ENCODE measurements at places on chromosomes 5 and 9.

DNA sequence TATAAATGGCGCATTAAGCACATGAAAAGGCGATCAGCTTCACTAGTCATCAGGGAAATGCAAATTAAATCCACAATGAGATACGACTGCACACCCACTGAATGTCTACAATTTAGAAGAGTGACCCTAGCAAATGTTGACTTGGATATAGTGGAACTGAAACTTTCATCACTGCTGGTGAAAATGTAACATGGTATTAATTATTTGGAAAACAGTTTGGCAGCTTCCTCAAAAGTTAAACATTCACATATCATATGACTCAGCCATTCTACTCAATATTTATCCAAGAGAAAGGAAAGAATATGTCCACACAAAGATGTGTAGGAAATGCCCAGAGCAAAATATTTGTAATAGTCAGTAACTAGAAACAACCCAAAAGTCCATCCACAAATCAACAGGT lies 146.5 kb downstream of the LPAR1 start:
- no peak for DNase-seq

- no peak for DNase-seq
Measured at GRCh38 chr5:167050568-167051401, 1240.7 kb upstream of the WWC1 start.

DNA sequence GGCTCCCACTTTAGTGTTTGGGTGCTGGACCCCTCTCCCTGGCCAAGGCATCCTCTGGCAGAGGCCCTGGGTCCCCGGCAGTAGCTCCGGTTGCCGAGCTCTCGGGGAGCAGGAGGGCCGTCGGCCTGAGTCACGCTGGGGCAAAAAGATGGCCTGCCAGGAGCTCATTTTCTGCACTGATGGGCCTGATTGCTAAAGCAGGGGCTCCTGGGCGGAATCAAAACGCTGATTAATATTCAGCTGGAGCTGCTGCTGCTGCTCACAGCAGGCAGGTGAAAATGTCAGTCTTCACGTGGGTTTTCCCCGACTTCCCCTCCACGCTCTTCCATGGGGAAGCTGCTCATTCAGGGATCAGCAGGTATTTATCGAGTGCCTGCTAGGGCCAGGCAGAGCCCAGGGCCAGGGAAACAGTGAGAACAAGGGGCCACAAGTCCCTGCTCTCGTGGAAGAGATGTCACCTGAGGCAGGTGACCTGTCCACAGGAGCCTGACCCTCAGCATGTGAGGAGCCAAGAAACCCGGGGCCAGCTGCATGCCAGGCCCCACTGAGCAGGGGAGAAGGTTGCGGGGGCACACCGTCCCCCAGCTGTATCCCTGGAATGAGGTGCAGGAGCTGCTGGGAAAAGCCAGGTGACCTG lies 22.1 kb downstream of the LAMC3 start:
- DNase-seq = no peak

GRCh38 chr5:115842089-115842935 lies 577 bp downstream of the AP3S1 start:
- peak; percentile 58 for DNase-seq

DNA sequence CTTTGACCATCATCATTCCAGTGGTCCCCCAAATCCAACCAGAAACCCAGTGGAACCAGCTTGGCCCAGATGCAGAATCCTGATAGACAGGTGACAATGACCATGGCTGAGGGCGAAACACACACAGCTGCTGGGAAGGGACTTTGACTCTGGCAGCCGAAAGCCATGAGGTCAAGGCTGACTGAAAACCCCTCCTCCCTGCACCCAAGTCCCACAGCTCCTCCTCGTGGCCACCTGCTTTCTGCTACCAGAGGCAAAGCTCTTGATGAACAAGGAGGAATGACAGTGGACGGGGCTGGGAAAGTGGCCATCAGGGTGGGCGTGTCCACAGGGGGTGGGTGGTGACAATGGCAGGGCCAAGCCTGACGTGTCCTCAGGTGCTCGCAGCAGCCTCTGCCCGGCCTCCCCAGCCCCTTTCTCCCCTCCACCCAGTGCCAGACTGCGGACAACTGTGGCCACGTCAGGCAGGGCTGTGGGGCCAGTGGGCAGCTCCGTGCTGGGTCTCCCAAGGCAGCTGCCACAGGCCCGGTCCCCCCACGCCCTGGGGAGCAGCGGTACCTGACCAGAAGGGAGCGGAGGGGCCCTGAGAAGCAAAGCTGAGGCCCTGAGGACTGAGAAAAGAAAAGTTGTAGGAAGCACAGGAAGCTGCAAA lies 30.8 kb upstream of the SARDH start:
- no peak for DNase-seq

GRCh38 chr5:58462154-58462553 lies 2.3 kb upstream of the PLK2 start:
- no peak for DNase-seq

DNA sequence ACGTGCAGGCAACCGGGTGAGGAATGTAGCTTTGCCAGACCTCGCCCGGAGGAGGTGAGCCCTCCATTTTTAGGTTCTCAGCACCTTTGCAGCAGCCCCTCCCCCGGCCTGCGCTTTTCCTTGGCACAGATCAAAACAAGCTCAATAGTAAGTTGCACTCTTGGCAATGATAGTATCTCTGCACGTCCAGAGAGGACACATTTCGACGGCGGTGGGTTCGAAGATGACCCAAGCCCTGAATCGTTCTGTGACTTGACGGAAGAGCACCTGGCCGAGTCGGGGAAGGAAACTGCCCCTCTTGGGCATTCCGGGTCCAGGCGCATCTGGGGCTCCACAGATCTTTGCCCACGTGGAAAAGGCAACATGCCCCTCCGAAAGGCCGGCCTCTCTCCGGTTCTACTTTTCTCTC lies 904 bp downstream of the GDNF start:
- DNase-seq = no peak

DNA sequence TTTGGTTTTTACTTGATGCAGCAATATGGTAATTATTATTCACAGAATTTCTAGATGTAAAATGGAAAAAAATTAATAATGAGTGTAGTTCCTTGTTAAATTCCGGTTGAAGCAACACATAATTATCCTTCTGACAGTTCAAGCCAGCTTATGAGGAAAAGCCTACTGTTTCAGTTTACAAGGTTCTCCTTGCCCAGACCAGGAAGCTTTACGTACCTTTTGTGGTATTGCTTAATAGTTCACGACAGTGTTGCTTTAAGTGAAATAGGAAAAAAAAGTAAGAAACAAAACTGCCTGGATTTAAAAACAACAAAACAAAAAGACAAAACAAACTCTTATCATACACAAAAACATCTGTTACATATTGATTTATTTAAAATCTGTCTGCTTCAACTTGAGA lies 547.3 kb upstream of the C9orf72 start:
- no peak for DNase-seq

DNA sequence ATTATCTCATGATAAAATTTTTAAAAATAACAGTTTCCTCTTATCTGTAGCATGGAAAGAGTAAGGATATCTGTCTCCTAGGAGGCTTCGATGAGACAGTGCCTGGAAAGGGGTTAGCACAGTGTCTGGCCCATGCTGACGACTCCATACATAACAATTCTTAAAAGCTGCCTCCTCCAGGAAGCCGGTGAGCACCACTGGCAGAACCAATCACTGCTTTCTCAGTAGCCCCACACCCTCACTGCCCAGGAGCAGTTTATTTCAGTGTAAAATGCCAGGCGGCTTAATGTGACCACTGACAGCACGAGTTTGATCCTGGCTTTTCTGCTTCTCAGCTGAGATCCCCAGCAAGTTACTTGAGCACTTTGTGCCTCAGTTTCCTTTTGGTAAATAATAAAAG lies 1.2 kb upstream of the NIPAL4 start:
- DNase-seq = no peak

DNA sequence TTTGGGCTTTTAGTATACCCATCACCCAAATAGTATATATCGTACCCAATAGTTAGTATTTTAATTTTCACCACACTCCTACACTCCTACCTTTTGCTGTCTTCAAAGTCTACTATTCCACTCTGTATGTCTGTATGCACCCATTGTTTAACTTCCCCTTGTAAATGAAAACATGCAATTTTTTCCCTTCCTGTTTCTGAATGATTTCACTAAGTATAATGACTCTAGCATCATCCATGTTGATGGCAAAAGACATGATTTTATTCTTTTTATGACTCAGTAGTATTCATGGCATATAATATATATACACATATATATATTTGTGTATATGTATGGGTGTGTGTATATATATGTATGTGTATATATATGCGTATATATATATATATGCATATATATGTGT lies 63.1 kb upstream of the FAM174A start:
- DNase-seq = no peak

DNA sequence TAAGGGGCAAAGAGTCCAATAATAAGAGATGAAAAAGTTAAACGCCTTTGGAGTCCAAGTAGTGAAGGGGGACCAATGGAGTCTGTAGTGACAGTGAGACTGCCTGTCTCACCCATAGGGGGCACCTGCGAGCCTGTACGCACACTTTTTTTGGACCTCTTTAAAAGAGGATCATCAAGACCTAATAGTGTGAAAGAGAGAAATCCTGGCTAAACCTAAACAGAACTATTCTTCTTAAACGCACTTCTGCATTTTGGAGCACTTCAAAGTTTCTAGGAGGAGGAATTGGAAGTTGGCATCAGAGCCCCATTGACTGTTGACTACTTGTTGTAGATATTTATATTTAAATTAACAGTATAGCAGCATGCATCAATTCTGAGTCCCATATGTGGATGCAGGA lies 636.1 kb upstream of the KLF4 start:
- no peak for DNase-seq

GRCh38 chr9:105255421-105255820 lies 11.0 kb downstream of the SLC44A1 start:
- no peak for DNase-seq

- DNase-seq = no peak
Measured at GRCh38 chr9:127347831-127348776, 48.9 kb upstream of the SLC2A8 start.

DNA sequence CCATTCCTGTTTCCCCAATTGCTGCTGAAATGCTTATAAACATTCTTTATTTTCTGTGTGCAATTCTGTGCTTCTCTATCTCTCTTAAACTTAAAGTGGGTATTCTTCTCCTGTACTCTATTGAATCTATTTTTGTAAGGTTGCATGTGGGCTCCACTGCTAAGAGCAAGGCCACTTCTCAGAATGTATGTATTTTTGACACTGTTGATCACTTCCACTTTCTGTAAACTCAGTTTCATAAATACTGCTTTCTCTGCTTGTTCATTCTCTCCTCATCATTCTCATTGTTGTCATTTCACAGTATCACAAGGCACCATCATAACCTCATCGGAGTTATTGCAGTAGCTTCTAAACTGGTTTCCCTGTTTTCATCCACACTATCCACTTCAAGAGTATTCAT lies 483.0 kb upstream of the CDH18 start:
- DNase-seq = no peak

DNA sequence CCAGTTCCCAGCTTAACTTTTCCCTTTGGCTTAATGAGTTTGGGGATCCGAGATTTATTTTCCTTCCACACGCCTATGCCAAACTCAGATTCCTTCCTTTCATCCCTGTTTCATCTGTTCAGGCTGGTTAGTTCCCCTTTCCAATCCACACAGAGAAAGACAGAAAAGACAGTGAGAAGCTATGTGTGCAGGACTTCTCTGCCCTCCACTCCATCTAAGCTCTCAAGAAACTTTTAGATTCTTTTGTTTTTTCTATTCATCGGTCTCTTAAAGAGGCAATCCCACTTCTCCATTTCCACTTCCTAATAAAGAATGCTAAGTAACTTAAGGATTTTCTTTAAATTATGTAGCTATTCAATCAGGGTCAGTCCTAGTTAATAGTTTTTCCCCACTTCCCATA lies 11.2 kb downstream of the ITGA1 start:
- no peak for DNase-seq

DNA sequence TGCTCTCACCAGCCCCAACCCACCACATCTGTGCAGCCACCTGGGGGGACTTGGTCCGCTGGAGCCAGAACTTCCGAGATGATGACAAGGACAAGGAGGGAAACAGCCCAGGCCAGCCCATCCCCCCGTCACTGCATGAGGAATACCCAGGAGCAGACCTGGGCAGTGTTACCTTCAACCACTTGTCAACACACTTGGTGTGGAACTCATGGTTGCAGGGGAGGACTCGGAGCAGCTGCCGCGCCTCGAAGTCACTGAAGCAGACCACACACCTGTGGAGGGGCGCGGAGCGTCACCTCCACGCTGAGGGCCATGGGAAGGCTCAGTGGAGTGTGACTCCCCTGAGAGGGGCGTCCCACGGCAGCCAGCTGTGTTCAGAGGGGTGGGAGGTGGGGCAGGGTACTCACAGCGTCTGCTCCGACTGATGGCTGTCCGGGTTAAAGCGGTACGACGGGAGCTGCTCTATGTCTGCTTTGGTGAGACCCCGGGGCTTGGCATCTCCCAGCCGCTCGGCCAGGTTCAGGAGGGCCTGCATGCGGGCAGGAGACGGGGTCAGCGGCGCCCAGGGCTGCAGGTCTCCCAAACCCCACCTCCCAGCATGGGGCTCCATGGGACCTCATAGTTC lies 8.0 kb downstream of the RNF44 start:
- DNase-seq = no peak

DNA sequence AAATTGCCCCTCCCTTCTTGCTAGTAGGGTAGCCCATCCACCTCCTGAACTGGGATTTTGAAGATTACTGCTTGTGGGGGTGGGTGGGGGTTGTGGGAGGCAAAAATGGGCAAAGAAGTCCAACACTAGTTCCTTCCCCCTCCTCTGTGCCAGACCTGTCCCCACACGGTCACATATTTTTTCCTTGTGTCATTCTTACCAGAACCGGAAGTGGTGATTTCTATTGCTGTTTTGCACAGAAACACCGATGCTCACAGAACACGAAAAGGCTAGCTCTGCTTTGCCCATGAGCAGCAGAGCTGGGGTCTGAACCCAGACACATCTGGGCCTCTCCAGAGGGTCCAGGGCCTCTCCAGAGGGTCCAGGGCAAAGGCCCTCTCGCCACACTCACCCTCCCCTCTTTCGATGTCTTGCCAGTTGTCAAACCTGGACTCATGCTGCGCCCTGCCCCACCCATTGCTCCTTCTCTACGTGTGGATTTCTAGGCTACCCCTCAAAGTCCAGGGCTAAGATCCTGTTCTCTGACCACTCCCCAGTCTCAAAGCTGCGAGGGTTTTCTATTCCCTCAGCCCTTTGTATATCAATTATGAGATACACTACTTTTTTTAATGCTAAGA lies 264.4 kb upstream of the MSX2 start:
- no peak for DNase-seq

GRCh38 chr5:143436871-143437270 lies 33.4 kb upstream of the NR3C1 start:
- no peak for DNase-seq

- no peak for DNase-seq
Measured at GRCh38 chr5:178732281-178732680, 1.8 kb upstream of the ZNF354A start.

GRCh38 chr5:173537228-173537627 lies 79.2 kb downstream of the BOD1 start:
- DNase-seq = no peak

DNA sequence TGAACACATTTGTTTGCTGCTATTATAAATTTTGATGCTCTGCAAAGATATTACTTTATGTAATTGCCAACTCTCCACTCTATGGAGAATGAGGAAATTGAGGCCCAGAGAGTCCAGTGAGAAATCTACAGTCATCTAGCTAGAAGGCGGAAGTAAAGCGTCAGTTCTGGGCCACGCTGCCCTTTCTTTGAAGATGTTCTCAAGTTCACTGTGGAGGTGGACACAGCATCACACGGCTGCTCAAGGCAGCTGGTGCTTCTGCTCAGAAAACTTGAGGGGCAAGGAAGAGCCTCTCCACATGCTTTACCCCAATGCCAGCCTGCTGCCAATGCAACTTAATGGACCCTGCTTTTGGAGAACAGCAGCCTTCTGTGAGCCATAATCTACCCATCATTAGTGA lies 96.3 kb downstream of the TTLL11 start:
- no peak for DNase-seq

- no peak for DNase-seq
Measured at GRCh38 chr9:137465720-137466388, 6.7 kb upstream of the NSMF start.

All from DMS 273 treated with DMSO at 0.1 percent for 48 hours (cell line).